GM19239 (cell line): ENCODE measurements at places on chromosomes 5 and 9.

GRCh38 chr9:109198736-109199382 is 31.8 kb upstream of the FRRS1L start:
- no peak for DNase-seq

GRCh38 chr9:136367296-136368145 is 4.0 kb upstream of the DNLZ start:
- no peak for DNase-seq

DNA sequence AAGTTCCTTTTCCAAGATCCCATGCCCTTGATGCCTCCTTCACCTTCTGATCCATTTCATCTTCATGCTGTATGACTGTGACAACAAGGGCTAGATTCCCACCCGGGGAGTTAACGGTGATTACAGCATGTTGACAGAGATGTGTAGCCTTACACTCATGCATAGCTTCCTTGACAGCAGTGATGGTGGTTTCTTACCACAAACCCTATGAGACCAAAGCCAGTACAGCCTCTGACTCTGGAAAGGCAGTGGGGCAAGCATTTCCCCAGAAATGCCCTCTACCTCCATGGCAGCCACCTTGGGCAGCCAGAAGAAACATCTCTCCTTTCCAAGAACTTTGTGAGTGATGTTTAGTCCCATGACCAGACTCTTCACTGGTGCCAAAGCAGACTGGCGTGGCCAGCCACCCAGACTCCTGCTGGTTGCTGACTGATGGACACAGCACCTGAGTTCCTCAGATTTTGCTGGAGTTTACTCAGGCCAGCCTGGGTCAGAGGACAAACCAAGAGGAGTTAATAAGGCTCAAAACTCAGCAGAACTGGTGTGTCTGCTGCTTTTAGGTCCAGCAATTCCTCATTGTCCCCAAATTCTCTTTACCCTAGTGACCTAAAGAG is 199.7 kb upstream of the SLC27A6 start:
- no peak for DNase-seq

DNA sequence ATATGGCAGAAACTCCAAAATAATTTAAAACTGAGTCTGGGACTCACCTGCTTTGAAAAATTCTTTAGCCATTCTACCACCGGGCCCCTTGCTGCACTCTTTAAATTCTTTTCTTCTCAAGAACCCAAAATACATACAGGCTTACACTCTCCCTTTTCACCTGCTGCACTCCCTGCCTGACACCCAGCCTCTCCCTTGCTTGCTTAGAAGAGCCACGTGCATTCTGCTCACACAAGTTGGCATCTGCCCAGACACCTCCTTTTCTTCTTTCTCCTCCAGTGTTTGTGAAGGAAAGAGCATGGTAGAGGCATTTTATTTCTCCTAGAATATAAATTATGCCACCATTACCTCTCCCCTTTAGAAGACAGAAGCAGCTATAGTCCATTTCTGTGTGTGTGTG is 39.0 kb upstream of the AOPEP start:
- DNase-seq: no peak

DNA sequence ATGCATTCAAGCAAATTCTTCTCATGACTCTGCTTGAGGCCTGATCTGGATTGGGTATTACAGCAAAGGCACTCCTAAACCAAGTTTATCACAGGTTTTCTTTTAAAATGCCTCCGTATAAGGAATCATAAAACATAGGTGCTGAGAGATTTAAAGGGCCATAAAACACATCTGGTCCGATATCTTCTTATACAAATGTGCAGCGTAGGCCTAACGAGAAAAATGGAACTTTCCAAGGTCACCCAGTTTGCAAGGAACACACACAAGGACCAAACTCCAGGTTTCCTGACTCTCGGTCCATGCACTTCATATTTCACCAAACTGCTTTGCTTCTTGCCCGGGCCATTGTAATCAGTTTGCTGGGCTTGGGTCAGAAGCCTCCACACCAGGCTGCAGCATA is 22.1 kb downstream of the SH3RF2 start:
- no peak for DNase-seq

DNA sequence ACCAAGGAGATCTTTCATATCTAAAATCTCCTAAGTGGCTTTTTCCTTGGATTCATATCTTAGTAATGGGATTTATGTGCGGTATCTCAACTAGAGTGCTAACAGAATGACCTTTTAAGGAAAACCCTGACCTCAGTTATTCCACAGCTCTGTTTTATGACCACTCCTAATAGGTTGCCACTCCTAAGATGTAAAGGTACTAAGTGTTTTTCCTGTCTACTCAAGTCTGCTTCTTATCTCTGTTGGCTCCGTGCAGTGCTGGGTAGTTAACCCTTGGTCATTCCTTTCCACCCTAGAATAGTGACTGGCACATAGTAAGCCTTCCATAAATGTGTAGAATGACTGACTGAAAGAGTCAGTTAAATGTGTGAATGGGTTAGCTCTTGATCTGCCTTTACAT is 161.4 kb downstream of the DOCK2 start:
- DNase-seq: no peak

- DNase-seq: no peak
These were observed 553.0 kb downstream of the EBF1 start for GRCh38 chr5:158546748-158547147.

GRCh38 chr5:32138839-32139493 is 35.2 kb downstream of the GOLPH3 start:
- DNase-seq: no peak

DNA sequence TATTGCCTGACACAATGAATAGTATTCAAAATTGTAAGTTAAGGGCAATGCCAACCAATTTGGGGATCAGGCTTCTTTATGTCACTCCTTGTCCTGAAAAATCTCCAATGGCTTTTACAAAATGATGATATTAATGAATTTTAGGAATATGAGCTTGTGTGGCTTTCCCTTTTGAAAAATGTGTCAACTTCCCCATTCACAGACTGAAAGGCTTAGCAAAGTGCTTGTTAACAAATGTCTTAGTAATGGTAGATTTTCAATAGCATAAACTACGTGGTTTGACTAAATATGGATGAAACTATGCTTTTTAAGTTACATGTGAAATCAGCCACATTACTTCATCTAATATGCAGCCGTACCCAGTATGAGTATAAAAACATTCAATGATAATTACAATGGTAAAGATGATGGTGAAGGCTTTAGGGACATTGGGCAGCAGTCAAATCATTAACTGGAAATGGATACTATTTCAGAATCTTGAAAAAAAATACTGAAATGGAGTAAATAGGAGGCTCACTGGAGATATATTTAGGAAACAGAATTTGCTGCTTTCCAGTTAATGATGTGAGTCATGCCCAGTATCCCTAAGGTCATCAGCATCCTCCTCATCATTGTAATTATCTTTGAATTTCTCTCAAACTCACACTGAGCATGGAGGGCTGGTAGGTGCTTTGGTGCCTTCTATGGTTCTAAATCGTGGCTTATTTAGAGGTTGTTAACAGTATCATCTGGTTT is 113.3 kb upstream of the ZNF608 start:
- DNase-seq: no peak

- DNase-seq: no peak
These were observed 12.1 kb downstream of the C9orf40 start for GRCh38 chr9:74940600-74940999.

DNA sequence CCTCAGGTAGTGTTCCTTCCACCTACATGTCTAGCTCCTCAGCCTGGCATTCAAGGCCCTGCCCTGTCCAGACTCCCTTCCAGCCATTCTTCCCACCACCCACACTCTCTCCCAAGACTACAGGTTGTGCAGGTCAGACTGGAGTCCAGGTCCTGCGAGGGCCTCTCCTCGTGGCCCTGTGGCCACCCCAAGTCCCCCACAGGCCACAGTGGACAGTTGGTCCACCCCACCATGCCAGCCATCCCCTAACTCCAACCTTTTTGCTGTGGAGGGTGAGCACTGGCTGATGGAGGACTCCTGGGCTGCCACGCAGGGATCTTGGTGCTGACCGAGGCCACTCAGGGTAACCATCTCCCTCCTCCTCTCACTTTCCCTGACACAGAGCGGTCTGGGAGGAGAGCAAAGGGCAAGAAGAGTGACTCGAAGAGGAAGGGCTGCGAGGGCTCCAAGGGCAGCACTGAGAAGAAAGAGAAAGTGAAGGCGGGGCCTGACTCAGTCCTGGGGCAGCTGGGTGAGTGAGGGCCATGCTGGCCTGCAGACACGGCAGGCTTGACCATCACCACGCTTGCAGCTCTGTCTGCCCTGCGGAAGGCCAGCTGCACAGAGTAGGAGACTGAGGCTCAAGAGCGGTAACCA is 51.0 kb downstream of the JADE2 start:
- no peak for DNase-seq

DNA sequence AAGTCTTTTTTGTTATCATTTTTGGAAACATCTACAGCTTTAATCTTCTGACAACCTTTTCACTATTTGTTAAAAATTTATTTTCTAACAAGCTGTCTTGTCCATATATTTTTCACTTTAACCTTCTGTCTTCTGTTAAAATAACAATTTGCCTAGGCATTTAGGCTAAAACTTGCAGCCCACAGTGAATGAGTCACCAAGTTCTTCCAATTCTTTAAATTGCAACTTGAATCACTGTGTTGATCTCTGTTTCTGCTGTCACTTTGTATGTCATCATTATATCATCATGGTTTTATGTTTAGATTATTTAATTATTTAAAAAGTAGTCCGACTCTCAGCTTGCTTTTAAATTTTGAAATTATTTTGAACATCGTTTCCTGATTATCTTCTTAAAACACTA is 473.8 kb upstream of the PTPRD start:
- DNase-seq: no peak

GRCh38 chr5:176144508-176144907 is 93.7 kb upstream of the SIMC1 start:
- no peak for DNase-seq

- DNase-seq: no peak
These were observed 420.8 kb upstream of the ACTBL2 start for GRCh38 chr5:57903458-57903857.

GRCh38 chr9:77512876-77513275 is 135.2 kb downstream of the GNA14 start:
- DNase-seq: no peak

GRCh38 chr9:81389569-81389993 is 299.8 kb downstream of the TLE1 start:
- no peak for DNase-seq

DNA sequence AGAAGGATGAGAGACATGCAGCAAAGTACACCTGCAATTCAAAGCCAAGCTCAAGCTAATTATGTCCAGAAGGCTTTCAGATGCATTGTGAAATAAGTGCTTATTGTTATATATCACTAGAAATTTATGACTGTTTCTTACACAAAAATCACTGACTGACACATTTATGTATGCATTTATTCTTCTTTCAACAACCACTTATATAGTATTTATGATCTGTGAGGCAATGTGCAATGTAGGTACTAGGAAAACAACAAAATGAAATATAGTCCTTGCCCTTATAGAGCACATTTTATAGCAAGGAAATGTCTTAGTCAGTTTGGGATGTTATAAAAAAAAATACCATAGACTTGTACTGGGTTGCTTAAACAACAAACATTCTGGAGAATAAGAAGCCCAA is 167.6 kb downstream of the YIPF5 start:
- no peak for DNase-seq

- DNase-seq: no peak
These were observed 86.0 kb downstream of the BRINP1 start for GRCh38 chr9:119283078-119283794.

DNA sequence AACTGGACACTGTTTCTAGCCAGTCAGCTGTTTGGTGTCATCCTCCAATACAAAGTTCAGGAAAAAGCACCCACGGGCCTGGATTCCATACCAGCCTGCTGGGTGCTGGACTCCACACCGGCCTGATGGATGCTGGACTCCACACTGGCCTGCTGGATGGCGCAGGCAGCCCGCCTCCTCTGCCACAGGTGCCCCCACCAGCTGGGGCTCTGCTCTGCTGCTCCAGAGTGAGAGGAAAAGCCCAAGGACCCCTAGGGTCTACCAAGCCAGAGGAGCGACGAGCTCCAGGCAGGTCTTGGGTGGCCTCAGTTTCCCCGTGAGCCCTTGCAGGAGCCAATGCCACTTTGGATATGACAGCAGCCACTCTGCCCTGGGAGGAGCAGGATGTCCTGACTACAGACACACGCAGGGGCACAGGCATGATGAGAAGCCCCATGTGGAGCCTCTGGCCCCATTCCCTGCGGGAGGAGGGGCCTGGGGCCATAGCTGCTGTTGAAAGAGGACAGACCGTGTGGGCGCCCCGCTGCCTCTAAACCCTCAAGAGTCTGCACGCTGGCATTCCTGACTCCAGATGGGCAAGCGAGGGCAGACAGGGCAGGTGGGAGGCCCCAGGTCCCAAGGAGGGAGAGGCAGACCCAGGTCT is 141.6 kb downstream of the OLFM1 start:
- no peak for DNase-seq

DNA sequence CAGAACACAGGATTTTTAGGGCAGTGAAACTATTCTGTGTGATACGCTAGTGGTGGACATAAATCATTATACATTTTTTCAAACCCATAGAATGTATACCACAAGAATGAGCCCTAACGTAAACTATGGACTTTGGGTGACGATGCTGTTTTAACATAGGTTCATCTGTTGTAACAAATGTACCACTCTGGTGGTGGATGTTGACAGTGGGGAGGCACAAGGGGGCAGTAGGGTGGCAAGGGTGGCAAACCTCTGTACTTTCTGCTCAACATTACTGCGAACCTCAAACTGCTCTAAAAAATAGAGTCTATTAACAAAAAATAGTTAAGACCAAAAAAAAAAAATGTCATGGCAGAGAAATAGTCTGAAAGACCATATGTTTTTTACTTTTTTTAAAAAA is 9.1 kb upstream of the MVB12B start:
- DNase-seq: no peak

GRCh38 chr9:99096409-99096808 is 8.5 kb upstream of the TGFBR1 start:
- no peak for DNase-seq

- DNase-seq: no peak
These were observed 40.7 kb downstream of the CXXC5 start for GRCh38 chr5:139688751-139689372.

DNA sequence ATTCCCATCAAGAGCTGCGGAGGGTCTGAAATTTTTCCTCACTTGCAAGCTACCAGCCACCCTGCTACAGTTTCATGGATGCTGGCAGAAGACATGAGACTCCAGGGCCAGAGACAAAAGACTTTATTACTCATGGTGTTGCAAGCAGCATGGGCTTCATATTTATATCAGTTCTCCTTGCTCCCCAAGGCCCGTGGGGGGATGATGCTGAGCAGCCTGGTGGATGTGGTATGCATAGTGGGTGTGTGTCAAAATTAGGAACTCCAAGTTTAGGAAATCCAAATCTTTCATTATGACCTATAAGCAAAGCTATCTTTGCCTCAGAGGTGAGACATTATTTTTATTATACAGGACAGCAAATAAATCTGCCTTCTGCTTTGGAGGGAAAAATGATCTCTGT is 105.7 kb upstream of the ALDH1B1 start:
- no peak for DNase-seq

GRCh38 chr5:171728686-171729085 is 56.9 kb upstream of the SMIM23 start:
- DNase-seq: no peak

DNA sequence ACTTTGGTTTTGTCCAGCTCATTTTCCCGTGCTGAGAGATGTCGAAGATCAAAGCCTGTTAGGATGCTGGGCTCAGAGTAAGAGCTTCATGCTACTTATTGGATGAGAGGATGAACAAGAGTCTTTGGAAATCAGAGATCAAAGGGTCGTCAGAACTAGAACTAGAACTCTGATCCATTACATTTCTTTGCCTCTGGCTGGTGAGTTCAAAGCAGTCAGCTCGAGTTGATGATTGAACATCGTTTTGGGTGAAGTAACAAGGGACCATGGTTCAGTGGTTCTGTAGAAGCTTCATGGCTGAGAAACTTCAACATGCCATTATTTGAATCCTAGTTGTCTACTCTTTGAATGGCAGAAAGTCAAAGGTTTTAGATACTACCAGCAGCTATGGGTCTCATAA is 320.3 kb downstream of the ARHGEF28 start:
- DNase-seq: no peak

- peak; percentile 71 for DNase-seq
These were observed 36.2 kb downstream of the VAV2 start for GRCh38 chr9:133955821-133956411.
